ENCODE measurements at places on chromosomes 3 and 15.

DNA sequence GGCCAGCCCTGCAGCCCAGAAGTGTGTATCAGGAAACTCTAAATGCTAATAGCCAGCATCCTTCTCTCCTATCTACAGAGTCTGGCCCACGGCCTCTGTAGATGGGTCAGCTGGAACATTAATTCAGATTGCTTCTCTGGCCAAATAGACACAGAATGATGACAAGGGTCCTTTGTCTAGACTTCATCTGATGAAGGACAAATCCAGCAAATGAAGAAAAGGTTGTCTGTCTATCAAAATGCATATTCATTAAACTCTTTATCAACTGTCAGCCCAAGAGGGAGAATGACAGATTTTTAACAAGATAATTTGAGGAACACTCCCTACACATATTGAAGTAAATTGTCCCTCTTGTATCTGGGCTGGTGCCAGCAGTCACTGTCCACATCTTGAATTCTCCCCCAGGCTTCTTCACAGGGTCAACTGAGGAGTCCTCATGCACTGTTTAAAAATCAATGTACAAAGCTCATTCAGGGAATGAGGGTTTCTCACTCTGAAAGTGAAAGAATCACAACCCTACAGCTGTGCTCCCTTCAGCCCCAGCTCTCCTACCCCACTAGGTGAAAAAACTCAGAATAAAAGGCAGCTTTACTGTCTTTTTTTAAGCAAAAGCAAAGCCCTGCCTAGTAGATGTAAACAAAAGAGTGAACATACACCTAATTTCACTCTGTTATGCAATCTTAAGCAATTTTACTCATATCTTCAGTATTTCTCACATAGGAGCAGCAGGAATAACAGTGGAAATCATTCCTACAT, 507.7 kb downstream of the IGSF11 start:
- DNase-seq = no peak

DNA sequence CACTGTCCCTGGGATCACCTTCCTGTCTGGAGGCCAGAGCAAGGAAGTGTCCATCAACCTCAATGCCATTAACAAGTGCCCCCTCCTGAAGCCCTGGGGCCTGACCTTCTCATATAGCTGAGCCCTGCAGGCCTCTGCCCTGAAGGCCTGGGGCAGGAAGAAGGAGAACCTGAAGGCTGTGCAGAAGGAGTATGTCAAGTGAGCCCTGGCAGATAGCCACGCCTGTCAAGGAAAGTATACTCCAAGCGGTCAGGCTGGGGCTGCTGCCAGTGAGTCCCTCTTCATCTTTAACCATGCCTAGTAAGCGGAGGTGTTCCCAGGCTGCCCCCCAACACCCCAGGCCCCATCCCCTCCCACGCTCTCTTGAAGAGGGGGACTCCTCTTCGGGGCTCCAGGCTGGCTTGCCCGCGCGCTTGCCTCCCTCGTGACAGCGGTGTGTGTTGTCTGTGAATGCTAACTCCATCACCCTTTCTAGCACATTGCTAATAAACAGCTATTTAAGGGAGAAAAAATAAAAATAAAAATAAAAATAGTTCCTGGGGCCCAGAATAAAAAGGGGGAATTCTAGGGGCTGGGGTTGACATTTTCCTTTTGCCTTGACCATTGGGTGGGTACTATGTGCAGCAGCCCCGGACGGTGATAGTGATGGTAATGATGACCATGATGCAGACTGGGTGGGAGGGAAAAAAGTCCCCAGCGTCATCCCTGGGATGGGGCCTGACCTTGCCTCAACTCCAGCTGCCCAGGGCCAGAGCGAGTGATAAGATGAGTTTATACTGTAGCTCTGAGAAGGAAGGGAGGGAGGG, 3.3 kb upstream of the ALAS1 start:
- no peak for DNase-seq

DNA sequence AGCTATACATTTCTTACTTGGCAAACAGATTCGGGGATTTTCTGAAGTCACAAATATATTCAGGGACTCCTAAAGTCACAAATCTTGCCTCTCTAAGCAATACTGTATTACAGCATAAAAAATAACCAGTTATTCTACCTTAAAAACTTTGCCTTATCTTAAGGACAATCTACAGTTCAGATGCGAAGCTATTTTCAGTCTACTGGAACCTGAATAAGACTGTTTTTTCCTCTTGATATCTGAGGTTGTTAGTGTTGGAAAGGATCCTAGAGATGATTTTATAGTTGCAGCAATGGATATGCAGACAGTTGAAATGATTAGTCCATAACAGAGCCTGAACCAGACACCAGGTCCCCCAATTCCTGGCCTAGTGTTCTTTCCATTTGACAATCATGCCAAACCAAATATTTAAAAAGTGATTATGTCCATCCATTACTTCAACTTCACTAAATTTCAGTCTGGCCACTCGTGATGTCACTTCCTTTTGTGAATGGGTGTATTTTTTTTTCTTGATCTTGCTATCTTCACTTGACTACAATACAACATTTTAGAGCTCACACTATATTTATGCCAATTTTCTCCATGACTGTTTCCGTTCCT, 1.8 kb downstream of the HDGFL3 start:
- no peak for DNase-seq

DNA sequence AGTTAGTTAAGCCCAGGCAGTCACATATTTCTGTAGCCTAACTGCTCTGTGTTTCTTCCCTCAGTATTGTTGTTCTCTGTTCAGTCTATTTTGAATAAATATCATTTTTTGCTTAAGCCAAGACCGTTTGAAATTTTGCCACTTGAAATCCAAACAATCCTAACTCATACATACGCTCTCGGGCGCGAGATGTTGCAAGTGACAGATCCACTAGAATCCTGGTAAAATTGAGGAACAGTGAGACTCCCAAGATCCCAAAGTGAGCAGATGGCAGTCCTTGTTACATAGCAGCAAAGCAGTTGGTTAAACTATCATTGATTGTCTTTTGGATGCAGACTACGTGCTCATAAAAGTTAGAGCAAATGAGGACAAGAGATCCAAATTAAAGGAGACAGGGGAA, 625.4 kb downstream of the TBL1XR1 start:
- DNase-seq = no peak

GRCh38 chr15:81106560-81106959, 27.5 kb upstream of the CFAP161 start:
- DNase-seq = no peak

DNA sequence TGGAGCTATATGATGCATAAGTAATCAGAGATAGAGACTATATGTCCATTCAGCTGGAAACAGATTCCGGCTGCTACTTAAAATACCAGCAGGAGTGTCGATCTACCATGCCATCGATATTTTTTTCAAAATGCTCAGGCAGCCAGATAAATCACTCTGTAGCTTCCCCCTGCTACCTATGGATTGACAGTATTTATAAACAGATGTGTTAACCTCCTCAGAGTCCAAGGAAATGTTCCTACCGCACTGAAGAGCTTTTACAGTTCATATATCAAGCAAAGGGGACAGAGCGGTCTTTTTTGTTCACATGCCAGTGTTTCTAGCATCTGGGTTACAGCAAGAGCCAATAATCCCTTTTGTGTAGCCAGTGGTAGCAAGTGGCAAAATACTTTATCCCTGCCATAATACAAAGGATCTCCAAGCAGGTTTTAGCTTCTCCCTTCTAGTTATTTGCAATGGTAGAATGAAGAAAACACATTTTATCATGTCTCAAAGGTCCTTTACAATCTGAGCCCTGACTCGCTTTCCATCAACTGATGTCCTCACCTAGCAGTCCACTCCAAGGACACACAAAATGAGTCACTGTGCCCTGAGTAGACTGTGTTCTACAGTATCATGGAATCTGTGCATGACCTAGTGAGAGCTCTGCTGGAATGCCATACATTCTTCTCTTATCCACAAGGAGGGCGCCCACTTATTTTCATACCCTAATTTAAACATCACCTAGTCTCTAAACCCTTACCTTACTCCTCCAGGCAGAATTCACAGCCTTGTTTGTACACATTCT, 507.0 kb downstream of the TBL1XR1 start:
- DNase-seq = no peak

GRCh38 chr3:53570081-53570480, 75.7 kb downstream of the CACNA1D start:
- DNase-seq = no peak

- DNase-seq = no peak
Observed at GRCh38 chr3:61608072-61608471, 46.7 kb downstream of the PTPRG start.

GRCh38 chr15:49473031-49473430, 50.0 kb downstream of the FGF7 start:
- DNase-seq = no peak

GRCh38 chr15:100211855-100212850, 129.6 kb downstream of the ADAMTS17 start:
- DNase-seq = no peak

GRCh38 chr15:85473455-85473854, 93.1 kb downstream of the AKAP13 start:
- DNase-seq = no peak

DNA sequence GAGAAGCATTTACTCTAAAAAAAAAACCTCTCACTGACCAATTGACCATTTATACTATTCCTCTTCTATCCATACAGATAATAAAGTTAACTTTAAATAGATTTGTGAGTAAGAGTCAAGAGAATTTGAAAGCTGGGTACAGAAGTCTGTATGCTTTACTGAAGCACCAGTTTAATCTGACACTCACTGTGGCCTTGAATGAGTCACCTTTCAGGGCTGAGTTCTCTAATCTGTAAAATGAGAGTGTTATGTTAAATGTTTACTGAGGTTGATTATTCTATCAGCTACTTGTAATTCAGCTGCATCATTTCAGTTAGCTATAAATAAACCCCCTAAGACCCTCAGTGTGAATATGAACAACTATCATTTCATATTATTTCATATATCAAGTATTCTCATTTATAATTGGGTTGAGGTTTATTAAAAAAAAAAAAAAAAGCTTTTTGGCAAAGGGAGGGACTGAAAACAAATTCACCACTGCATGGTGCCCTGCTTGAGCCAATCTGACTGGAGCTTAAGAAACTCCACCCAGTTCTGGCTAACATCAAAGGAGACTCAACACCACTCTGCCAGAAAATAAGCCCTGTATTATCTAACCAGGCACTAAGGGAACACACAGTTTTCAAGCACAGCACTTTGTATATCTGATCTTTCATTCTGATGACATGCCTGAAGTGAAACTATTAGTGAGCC, 2.8 kb downstream of the MAP4 start:
- no peak for DNase-seq

DNA sequence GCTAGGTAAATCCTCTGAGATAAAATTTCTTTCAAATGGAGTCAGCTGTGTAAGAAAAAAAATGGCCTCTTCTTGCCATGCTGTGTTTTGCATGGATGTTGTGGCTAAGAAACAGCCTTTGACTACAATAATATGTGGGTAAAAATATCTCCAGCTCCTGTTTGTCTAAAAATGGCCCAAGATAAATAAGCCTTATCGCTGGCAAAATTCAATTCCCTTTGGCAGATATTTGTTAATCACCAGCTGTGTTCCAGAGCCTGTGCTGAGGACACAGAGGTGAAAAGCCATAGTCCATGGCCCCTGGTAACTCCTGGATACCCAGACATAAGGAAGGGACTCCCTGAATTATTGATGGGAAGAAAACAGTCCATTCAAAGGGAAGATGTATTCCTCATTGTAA, 15.3 kb upstream of the RAMAC start:
- no peak for DNase-seq

DNA sequence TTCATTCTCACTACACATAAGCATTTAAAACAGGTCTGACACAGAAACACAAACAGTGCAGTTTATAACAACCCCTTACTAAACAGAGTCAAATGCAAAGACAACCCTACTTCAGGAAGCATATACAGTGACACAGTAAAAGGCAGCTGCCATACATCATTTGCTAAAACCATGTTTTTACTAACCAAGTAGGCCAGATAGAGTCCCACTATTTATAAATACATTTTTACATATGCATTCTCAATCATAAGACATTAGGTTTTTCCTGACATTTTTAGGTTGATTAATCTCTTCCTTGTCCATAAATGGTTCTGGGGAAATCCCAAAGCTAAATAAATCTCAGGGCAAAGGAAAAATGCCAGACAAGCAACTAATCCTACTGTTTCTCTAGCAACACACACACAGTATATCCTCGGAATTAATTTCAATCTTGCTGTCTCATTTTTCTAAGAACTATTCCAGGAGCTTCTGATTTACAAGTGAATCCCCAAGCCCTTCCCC, 39.0 kb downstream of the CHAC1 start:
- no peak for DNase-seq

DNA sequence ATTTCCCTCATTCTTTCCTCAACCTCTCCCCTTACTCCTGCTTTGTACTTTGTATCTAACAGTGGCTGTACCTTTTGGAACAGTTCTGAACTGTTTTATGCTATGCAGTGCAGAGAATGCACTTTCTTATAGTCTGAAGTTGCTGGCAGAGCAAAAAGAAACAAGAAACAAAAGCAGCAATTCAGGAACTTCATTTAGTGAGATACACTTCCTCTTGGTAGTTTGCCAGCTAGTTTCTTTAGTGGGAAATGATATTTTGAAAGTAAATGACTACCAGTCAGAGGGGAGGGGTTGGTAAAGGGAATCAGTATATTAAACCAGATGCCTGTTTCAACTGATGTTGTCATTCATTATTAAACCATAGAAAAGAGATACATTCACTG, 55.0 kb upstream of the CHD2 start:
- no peak for DNase-seq

- DNase-seq = no peak
Observed at GRCh38 chr3:194145702-194146101, 9.8 kb downstream of the HES1 start.

- DNase-seq = no peak
Observed at GRCh38 chr15:99433757-99434450, 131.9 kb upstream of the MEF2A start.

DNA sequence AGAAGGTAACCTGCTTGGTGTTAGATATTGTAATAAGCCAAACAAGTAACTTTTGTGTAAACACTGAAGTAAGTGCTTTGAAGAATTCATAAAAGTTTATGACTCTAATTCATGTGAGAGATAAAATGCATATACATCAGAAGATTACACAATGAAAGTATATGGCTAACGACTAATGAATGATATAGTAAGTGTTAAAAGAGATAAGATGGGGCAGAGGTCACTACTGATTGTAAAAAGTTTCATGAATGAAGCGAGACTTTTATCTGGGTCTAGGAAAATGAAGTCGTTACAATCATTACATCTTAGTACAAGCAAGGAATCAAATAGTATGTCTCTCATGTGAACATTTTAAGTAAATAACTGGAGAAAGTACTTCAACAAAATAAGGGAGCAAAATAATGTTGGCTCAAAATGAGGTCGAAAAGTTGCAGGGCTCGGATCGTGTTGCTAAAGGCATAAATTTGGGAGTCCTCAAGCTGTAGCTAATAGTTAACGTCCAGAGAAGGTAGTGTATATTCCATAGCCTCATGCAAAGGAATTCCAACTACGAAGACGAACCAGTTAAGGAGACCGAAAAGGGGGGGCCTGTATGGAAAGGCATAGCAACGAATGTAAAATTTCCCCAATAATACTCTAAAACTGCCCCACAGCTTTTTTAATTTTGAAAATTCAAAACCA, 984 bp upstream of the DUT start:
- DNase-seq = no peak

DNA sequence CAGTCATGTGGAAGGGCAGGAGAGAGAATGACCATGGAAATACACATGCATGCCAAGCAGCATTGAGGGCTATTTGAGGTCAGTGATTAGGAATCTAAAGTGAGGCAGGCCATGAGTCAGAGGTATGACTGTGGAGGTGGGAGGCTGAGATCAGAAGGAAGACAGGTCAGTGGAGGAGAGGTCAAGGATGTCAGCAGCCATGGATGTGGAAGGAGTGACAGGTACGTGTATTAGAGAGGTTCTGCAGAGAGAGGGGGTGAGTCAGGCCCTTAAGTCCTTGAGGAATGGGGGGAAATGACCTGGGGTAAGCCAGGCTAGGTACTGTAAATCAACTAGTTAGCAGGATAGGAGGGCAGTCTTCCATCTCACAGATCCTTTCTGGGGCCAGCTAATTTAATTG, 166.6 kb downstream of the ANO10 start:
- DNase-seq = no peak
